ENCODE measurements at places on chromosomes 5 and 9.

DNA sequence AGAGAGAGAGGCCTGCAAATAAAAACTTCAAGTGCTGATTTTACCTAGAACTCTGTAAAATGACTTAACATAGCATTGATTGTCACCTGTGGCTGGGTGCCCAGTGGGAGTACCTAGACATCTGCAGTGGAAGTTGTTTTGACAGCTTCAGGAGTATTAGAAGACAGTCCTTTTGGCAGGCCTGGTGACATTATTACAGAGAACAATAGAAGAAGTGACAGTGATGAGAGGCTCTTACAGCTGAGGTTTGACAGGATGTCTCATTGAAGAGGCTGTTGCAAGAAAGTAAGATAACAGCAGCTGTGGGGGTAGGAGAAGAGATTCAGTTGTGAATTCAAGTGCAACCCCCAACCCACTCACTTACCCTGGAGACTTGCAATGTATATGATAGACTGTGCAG is 27.9 kb upstream of the MUSK start:
- no peak for DNase-seq

GRCh38 chr5:140111011-140111858 is 2.7 kb upstream of the PURA start:
- no peak for DNase-seq

DNA sequence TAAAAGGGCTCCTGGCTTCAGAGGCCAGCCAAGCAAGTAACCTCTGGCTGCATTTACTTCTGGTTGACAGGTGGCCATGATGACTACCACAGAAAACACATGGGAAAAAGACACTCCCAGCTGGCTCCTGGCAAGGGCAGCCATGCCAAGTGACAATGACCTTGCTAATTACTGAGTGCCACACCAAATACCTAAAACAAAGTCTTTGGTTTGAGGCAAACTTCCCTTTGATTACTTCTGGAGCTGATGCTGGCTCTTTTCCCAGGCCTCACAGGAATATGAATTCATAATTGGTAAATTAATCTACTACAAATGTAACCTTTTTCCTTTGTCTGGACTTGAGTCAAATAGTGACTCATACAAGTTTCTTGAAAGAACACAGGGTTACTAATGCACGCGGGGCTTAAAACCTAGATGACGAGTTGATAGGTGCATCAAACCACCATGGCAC is 61.0 kb downstream of the LPAR1 start:
- DNase-seq, result no peak

- no peak for DNase-seq
These were observed 1.8 kb upstream of the JAKMIP2 start for GRCh38 chr5:147784146-147784987.

GRCh38 chr5:132376694-132377641 is 7.5 kb downstream of the SLC22A5 start:
- no peak for DNase-seq

- no peak for DNase-seq
These were observed 69.8 kb downstream of the MYO10 start for GRCh38 chr5:16866273-16866672.

DNA sequence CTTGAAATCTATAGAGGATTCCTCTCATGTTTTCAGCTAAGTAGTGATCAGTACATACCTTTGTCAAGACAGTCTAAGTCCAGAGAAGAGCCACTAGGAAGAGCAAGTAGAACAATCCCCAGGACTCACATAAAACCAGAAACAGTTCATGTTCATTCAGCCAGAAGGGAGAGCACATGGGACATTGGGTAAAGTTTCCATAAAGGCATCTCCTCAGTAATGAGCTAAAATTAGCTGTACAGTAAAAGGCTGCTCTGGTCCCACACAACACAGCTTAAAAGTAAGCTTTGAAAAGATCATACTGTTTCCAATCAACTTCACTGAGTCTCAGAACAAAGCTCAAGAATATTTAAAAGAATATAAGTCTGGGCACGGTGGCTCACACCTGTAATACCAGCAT is 32.4 kb downstream of the HOMER1 start:
- DNase-seq, result no peak

GRCh38 chr9:92660266-92660665 is 9.7 kb downstream of the IPPK start:
- DNase-seq, result no peak

DNA sequence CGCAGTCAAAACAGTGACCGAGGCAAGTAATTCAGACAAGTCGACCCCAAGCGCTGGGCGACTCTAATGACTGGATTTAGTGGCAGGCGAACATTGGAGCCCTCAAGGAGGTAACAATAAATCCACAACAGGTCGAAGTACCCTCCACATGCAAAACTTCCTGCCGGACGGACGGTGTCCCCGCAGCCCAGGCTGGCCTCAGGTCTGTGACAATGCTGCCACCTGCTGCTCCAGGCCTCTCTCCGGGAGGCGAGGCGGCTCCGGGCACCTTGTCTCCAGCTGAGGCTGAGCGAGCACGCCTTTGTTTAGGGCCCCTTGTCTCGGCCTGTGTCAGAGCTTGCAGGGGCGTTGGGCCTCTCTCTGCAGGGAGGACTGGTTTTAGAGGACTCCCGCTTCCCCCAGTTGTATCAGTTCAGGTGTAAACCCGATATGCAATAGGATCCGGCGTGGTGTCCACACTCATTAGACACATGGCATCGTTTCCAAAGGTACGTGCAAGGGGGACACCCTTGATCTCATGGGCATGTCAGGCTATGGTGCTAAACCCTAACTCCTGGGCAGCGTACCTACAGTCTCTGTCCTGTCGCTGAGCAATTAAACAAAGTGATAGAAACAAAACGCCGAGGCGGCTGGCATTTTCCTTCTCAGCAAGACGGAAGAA is 628.0 kb upstream of the ADAMTS16 start:
- no peak for DNase-seq

- no peak for DNase-seq
These were observed 22.7 kb downstream of the RCL1 start for GRCh38 chr9:4815381-4815956.

DNA sequence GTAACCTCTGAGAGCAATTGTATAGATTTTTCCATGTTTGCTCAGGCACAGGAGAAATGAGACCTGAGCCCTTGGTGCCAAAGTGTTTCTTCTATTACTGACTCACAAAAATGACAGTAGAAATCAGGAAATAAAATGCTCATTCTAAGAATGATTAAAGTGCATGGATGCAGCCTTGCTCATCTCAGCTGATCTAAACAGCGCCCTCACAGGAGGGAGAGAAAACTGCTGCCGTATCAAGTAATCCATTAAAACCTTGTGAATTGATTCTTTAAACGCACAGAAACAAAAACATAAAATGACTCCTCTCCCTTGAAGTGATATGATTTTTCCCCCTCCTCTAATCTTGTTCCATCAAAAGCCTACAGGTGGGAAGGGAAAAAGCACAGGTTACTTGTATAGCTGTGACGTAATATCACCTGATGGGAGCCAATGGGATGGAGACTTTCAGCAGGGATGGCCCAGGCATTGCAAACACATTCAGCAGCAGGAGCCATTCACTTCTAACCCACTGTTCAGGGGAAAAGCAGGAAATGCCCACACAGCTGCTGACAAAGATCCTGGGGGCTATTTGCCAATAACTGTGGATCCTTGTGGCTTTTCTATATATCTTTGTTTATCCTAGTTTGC is 76.7 kb downstream of the PLCXD3 start:
- no peak for DNase-seq

DNA sequence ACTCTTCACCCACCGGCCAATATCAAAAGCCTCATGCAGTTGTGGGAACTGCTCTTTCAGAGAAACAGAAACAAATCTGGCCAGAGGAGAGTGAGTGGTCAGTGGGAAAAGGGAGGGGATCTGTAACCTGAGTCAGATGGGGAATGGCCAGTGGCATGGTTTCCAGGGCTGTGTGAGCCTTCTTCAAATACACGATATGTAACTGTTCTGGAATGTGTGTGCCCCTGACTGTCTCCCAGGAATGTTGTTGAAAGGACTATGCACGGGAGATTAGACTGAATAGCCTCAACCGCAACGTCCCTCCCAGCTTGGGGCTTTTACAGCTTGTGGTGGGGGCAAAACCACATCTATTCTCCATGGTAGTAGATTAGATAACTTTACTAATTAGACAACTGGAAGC is 60.8 kb downstream of the SH3TC2 start:
- DNase-seq, result no peak

GRCh38 chr5:137040024-137040423 is 459.1 kb downstream of the SPOCK1 start:
- DNase-seq, result no peak

- no peak for DNase-seq
These were observed 174.0 kb downstream of the PLK2 start for GRCh38 chr5:58285900-58286299.

DNA sequence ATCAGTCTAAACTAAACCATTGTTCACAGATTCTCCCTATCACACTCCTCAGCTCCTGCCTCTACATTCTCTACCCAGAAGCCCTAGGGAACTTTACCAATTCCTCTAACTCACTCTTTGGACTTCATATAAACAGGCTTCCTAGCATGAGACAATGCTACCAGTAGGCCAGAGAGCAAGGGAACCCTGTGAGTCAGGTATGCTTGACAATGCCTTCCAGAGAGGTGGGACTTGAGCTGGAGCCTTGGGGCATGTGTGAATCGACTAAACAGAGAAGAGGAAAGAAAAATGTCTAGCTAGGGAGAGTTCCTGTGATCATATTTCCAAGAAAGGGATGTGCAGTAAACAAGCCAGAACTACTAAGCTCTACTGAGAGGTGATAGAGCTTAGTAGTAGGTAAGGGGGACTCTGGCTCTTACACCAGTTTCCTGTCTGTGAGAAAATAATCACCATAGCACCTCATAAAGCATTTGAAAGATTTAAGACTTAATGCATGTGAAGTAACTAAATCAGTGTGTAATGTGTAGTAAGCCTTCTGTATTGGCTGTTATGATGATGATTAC is 6.4 kb upstream of the RFK start:
- no peak for DNase-seq

DNA sequence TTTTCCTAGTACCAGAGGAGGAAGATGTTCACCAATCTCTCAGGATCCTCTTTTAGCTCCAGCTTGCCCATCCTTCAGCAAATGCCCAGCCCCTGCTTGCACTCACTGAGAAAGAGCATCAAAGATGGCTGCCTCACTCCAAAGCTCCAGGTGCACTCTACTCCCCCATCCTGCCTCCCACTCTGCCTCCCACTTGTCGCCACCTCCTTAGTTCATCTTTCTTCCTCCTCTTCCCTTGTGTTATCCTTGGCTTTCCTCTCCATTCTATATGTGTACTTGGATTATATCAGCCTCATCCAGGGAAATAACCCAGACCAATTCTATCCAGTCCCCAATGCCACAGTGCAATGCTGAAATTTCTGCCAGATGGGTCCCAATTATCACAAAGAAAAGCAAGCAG is 87.1 kb upstream of the CPLX2 start:
- no peak for DNase-seq

DNA sequence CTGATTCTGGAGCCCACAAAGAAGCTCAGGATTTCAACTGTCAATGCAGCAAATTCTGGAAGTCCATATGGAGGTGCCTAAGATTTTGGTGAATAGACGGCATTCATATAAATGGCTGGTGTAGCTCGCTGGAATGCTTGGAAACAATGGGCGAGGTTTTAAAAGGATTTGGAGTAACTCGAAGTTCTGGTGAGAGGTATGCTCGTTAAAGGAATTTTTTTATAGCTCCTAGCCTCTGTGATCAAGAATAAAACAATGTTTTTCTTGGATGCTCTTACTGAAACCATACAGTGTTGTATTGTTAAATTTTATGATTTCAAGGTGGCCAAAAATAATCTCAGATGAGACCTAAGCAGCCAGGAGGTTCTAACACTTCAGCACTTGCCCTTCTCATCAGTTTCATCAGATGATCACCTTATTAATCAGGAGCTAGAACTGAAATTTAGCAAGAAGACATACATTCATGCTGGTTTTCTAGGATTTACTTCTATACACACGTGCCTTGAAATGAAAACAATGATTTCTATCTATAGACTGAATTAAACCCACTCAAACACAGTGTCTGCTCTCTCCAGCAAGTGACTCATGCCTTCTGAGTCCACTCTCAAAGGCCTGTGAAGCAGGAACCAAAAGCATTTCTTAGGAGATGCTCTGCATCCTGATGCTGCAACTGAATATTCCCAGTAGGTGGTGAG is 79.2 kb downstream of the OTULIN start:
- no peak for DNase-seq

DNA sequence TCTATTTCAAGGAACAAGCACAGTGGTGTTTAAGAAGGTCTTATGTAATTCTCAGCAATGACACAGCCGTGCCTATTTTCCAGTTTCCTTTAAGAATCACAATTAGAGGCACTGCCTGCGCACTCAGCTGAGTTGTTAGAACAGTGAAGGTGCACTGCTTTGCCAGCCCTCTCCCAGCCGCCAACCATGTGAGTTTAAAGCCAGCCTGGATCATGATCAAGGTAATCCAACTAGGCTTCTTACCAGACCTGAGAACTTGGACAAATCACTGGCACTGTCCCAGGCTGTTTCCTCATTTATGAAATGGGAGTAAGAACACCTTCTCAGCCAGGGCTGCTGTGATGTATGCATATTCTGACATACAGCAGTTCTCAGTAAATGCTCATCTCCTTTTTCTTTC is 99.6 kb downstream of the ASTN2 start:
- DNase-seq, result no peak

DNA sequence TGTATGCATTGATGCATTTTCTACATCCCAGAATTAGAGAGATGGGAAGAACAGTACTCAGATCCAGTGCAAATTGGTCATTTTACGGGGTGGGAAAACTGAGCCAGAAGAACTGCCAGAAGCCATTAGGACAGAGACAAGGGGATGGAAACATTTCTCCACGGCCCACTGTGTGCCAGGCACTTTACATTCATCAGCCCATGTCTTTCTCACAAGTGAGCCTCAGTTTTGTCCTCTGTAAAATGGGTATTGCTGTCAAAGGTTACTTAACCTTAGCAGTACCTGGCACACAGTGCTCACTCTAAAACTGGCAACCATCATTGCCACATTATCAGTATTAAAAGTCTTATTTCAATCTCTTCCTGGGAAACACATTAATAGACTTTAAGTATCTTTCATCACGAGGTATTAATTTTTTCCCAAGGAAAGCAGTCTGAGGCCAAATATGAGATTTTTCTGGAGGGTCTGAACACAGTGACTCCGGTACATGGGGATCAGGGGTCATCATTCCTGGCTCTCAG is 5.2 kb downstream of the DUSP1 start:
- no peak for DNase-seq

- peak; percentile 18 for DNase-seq
These were observed 694 bp downstream of the RMI1 start for GRCh38 chr9:83981126-83981871.

GRCh38 chr5:168301593-168302390 is 10.3 kb downstream of the WWC1 start:
- DNase-seq, result no peak

- DNase-seq, result no peak
These were observed 100.8 kb upstream of the DHFR start for GRCh38 chr5:80755626-80756025.

- no peak for DNase-seq
These were observed 2.1 kb downstream of the POLK start for GRCh38 chr5:75513841-75514240.

- DNase-seq, result no peak
These were observed 34.1 kb downstream of the SIL1 start for GRCh38 chr5:139164020-139164419.

DNA sequence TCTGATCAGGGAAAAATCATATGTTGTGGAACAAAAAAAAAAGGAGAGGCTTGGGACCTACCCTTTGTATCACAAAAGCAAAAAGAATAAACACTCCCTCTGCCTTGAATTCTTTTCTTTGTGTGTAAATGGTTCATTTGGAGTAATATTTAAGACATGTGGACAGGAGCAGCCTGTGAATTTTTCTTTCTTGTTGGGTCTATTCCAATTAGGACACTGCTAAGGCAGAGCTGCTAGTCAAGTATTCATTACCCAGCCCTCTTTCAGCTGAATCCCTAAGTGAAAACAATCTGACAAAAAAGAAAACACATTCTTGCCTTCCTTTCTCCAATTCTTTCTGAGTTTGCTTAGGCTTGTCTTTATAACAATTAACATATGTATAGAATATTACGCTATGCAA is 330.0 kb downstream of the EBF1 start:
- DNase-seq, result no peak

Data from stimulated activated CD8-positive, alpha-beta memory T cell treated with anti-CD3 and anti-CD28 coated beads, Interleukin-15, amount 100 ng/mL, for 4 hours (primary cell).